ENCODE measurements at places on chromosomes 5 and 9.

DNA sequence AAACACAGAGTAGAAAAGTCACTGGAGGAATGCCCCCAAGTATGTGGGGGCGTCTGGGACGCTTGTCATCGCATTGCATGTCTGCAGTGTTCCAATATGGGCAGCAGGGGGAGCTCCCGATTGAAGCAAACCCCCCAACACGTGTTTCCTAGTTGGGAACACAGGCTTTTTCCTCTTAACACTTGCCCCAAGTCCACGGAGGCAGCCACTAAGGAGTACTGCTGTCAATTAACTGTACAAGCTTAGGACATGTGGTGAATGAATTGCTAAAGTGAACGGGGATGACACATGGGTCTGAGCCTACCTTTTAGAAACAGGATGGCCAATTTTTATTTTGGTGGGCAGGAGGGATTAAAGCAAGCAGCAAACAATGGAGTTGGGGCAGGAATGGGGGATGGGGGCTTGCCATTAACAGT is 2.2 kb downstream of the GABRB2 start:
- DNase-seq = no peak

DNA sequence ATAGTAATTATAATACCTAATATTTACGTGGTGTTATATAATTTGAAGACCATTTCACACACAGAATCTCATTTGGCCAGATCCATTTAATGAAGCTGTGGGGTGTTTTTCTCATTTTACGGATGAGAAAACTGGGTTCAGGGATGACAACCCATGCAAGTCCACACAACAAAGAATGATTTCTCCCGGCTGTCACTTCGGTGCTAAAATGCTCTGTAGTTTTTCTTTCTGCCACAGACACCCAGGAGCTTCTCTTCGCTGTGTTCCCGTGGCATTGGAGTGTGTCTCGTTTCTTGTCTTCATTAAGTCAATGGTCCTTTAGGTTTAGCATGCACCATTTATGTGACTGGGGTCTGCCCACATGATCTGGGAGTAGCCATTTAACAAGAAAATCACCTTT is 308.5 kb downstream of the ENC1 start:
- DNase-seq = no peak

DNA sequence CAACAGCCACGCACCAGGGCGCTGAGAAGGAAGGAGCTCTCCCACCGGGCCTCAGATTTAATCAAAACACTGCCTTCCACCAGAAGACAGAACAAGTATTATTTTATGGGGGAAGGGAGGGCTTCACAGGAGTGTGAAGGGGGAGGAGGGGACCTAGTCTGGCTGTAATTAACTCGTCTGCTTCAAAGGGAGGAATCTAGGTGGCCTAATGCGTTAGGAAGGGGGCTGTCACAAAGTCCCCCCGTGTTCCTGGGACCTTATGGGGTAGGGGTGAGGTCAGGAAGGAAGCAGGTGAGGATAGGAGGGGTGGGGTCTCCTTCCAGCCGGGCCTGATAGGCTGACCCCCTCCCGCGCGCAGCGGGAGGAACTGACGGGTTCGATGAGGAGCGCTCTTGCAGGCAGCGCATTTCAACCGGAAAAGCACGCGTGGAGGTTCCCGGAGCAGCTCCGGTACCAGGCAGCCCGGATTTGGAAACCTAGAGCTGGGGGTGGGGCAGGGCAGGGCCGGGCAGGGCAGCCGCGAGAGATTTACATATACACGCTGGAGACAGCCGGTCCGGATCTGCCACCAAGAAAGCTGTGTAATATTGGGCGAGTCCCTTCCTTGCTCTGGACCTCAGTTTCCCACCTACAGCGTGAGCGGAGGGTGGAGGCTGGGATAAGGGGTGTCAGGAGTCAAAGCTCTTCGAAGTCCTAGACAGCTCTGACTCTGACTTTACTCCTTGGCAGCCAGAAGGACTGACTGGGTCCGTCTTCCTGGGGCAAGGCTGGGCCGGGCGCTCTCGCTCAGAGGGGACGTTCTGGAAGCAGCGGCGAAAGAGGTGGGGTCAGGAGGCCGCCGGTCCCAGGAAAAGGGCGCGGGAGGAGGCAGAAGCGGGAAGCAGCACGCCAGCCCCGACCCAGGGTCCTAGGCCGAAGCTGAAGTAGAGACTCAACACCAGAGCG is 1.8 kb downstream of the SHB start:
- no peak for DNase-seq

GRCh38 chr5:135833961-135834638 is 363 bp upstream of the SLC25A48 start:
- no peak for DNase-seq

DNA sequence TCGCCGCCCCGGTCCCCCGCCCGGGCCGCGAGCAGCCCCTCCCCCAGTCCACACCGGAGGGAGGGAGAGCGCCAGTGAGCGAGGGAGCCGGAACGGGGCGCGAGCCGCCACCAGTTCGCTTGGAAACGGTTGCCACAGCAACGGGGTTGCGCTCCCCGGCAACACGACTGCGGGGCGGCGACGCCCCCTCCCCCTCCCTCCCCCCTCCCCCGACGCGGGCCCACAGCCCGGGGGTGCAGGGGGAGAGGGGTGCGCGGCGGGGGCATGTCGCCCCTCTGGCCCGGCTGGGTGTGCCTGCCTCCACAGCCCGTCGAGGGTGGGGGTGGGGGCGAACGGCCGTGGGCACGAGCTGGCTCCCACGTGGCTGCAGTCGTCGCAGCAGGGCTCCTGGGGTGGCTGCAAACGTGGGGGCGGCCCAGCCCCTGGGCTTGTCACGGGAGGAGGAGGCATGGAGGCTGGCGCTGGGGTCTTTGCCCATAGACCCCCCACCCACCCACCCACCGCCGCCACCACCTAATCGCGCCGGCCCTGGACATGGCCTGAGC is 524 bp downstream of the PRR7 start:
- DNase-seq = no peak

- DNase-seq = no peak
Measured at GRCh38 chr9:136372561-136373299, 739 bp downstream of the CARD9 start.

- no peak for DNase-seq
Measured at GRCh38 chr9:2138646-2139045, 123.5 kb downstream of the SMARCA2 start.

DNA sequence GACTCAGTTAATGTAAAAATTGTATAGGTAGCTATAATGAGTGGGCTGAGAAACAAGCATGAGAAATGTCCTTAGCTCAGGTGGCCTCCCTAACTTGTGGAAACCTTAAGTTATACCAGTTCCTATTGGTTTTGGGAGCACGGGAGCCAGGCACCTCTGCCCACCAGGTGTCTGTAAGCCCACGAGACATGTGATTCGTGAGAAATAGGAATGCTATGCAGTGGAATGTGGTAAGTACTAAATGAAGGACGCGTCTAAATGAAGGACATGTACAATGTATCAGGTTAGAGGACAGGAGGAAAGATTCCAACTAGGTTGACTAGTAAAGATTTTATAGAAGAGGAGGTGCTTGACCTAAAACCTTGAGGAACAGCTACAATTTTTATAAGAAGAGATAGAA is 46.0 kb upstream of the F2RL2 start:
- no peak for DNase-seq

DNA sequence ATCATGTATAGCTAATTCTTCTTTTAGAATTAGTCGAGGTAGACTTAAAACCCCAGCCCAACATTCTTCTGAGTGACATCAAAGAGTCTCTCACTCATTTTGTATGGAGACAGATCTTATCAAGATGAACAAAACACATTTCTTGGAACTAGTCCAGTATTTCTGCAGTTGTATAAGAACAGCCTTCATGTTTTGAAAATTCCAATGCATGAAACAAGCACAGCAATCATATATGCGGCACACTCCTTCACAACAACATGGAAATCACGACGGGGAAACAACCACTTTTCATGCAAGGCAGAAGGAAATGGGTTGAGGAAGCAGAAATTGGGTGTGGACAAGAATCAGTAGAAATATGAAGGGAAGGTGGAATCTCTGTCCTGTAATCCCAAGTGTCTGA is 113.8 kb downstream of the PLK2 start:
- no peak for DNase-seq

GRCh38 chr9:133713150-133713959 is 24.8 kb downstream of the SARDH start:
- DNase-seq = no peak

GRCh38 chr5:32736842-32737241 is 25.7 kb downstream of the NPR3 start:
- no peak for DNase-seq

- no peak for DNase-seq
Measured at GRCh38 chr5:95713960-95714710, 17.0 kb upstream of the RHOBTB3 start.

DNA sequence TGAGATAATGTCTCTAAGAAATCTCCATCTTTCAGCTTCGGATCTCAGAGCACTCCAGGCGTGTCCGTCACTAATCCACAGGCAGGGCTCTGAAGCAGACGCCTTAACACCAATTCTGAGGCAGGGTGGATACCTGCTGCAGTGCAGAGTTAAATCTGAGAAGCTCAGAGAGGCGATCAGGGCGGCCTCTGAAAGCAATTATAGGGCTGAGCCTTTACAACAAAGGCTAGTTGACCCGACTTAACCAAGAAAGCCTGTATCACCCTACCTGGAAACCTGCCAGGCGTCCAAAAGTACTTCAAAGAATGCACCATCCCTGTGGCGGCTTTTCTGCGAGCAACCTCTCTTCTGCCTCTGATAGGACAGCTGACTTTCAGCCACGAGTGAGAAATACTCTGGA is 134.8 kb upstream of the MSX2 start:
- no peak for DNase-seq

DNA sequence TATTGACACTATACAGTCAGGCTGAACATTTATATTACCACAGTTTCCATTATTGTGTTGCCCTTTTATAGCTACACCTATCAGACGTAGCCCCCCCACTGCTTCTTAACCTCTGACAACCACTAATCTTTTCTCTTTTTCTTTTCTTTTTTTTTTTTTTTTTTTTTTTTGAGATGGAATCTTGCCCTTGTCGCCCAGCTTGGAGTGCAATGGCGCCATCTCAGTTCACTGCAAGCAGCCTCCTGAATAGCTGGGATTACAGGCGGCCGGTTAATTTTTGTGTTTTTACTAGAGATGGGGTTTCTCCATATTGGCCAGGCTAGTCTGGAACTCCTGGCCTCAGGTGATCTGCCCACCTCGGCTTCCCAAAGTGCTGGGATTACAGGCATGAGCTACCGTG is 75.4 kb downstream of the UHRF2 start:
- no peak for DNase-seq

- no peak for DNase-seq
Measured at GRCh38 chr5:10591966-10592365, 28.1 kb downstream of the ANKRD33B start.

DNA sequence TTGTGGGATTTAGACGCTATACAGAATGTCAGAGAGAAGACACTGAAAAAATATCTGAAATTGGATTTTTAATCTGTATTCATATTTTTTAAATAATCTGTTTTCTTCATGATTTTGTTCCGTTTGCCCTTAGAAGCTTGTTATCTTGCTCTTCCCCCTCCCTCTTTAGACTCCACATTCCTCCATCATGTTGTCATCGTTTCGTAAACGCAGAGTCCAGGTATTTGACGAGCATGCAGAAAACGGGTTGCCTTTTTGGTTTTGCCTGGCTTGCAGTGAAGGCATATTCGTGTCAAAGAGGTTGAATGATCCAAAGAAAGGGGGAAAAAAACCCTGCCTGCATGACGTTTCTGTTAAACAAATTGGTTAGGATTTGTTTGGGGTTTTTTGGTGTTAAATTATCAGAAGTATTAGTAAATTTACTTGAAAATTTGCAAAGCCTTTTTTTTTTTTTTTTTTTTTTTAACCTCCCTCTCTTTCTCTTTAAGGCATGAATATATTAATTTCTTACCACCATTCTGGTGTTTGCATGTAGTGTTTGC is 2.9 kb downstream of the SPTAN1 start:
- DNase-seq = peak; percentile 25

GRCh38 chr5:1795931-1796330 is 3.7 kb downstream of the MRPL36 start:
- no peak for DNase-seq

- DNase-seq = no peak
Measured at GRCh38 chr5:173782671-173783101, 105.5 kb upstream of the CPEB4 start.

DNA sequence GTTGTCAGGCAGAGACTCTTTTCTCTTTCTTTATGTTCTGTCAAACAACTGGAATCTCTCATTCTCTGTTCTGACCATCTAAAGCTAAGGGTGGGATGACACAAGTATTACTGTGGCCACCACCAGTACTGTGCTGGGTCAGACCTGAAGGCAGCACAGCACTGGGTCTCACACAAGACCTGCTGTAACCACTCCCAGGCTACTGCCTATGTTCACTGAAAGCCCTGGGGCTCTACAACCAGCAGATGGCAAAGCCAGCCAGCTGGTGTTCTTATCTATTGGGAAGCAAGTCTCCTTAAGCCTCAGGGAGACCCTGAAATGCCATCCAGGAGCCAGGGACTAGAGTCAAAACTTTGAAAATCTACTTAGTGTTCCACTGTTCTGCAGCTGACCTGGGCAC is 189.5 kb downstream of the SLCO4C1 start:
- DNase-seq = no peak

- DNase-seq = no peak
Measured at GRCh38 chr5:82591021-82591515, 312.9 kb upstream of the RPS23 start.

- DNase-seq = peak; percentile 61
Measured at GRCh38 chr5:89313804-89314588, 431.0 kb upstream of the MEF2C start.

DNA sequence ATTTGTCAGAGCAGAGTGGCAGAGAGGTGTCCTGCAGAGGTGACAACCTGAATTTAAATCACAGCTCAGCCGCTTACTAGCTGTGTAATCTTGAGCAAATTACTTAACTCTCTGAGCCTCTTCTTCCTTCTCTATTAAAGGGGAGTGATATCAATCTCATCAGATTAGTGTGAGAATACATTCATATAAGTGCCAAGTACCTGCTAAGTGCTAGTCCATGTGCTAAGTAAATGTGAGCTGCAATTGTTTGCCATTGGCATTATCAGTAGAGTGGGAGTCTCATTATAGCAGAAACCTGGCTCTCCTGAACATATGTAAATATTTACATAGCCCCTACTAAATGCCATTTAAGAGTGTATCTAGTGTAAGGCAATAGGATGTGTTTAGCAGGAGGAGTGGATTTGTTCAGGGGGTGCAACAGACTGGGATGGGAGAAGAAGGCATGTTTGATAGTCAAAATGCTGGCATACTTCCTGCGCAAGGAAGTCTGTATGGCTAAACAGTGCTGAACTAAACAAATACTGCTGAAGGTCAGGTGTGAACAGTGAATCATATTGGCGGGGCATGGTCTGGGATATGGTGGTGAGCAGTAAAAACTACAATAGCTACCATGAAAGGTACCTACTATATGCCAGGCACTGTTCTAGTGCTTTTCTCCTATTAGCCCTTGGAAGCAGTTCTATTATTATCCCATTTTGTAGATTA is 74.5 kb downstream of the F2RL2 start:
- no peak for DNase-seq

DNA sequence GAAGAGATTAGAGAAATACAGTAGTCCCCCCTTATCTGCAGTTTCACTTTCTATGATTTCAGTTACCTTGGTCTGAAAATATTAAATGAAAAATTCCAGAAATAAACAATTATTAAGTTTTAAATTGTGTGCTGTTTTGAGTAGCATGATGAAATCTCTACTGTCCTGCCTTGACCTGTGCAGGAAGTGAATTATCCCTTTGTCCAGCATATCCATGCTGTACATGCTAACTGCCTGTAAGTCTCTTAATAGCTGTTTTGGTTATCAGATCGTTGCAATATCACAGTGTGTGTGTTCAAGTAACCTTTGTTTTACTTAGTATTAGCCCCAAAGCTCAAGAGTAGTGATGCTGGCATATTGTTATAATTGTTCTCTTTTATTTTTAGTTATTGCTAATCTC is 11.2 kb upstream of the JAK2 start:
- DNase-seq = no peak

GRCh38 chr9:129702589-129703520 is 37.4 kb downstream of the PRRX2 start:
- peak; percentile 78 for DNase-seq
